ENCODE measurements at places on chromosomes 3 and 15.

- no peak for DNase-seq
Measured at GRCh38 chr3:42290966-42291714, 25.2 kb upstream of the CCK start.

DNA sequence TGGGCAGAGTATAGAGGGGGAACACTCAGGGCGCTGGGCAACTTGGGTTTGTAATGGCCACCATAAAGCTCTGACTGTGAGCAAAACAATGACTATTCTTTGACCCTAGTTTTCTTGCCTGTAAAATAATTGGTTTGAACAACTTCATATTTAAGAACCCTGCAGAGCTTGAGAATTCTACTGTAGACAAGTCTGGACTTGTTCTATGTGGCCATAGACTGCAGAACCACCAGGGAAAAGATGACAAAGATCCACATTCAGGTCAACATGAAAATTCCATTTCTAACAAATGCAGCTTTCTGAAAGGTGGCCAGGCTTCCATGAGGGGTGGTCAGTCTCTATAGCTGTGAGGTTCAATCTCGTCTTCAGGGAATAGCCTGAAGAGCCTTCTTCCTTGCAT is 239.4 kb upstream of the LRRN1 start:
- DNase-seq, result no peak

DNA sequence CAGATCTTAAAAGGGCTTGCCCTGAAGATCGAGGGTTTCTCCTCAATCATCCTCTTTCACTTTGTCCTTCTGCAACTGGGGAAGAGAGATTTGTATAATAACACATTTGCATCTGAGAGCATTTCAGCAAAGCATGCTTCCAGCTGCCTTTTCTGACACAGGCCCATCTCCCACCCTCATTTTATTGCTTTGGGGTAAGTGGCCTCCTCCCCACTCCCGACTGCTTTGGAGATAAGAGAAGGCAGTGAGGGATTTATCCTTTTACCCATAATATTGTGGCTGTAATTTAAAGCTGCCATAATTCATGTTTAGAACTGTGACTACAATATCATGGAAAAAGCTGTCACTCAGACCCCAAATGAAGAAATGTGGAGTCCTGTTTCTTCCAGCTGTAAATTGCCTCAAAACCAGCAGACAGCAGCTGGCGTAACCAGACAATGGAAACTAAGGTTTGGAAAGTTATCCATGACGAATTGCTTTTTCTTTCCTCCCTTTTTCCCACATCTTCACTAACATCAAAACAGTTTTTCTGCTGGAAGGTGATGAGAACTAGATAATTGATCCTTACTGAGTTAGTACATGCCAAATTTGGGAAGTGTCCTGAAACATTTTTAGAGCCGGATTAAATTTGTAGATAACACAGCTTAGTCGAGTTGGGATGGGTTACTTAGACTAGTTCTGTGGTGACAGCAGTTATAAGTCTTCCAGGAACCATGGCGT is 104.2 kb upstream of the PFN2 start:
- no peak for DNase-seq

GRCh38 chr15:80567721-80568157 is 127.4 kb upstream of the ABHD17C start:
- no peak for DNase-seq

- DNase-seq, result no peak
Measured at GRCh38 chr3:78260388-78260787, 1220.5 kb downstream of the ROBO2 start.

- DNase-seq, result no peak
Measured at GRCh38 chr15:59447367-59447766, 9.4 kb downstream of the FAM81A start.

GRCh38 chr15:101185770-101186169 is 66.1 kb downstream of the CHSY1 start:
- DNase-seq, result no peak

- no peak for DNase-seq
Measured at GRCh38 chr3:8113626-8114025, 388.0 kb upstream of the LMCD1 start.

DNA sequence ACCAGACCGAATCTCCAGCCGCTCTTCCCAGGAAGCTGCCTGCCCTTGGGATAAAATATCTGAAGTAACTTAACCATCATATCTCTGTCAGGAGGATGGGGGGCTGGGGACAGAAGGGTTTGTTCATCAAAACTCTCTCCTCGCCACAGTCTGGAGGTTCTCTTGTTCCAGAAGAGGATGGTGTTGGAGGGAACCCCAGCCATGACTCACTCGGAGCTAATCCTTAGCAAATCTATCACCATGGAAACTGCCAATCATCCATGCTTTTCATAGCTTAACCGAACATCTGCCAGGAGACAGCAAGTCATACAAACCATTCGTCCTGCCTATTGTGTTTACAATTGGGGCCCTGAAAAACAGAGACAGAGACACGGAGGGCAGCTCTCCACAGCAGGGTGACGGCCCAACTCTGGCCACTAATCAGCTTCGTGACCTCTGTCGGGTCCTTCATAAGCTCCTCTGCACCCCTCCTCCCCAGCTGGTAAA is 73.8 kb upstream of the HEG1 start:
- DNase-seq, result peak; percentile 57

GRCh38 chr15:52106641-52107040 is 5.9 kb downstream of the BCL2L10 start:
- no peak for DNase-seq

- peak; percentile 73 for DNase-seq
Measured at GRCh38 chr3:44554626-44555592, at the start of gene ZKSCAN7. ZKSCAN7 (plus strand) TSS chr3:44555193; CDS start chr3:44557048, 1,855 bp downstream.

GRCh38 chr3:186571644-186572013 is 1.1 kb downstream of the DNAJB11 start:
- DNase-seq, result no peak

- no peak for DNase-seq
Measured at GRCh38 chr3:169430707-169431404, 232.7 kb downstream of the MECOM start.

- no peak for DNase-seq
Measured at GRCh38 chr15:74406992-74407705, 26.6 kb downstream of the SEMA7A start.

DNA sequence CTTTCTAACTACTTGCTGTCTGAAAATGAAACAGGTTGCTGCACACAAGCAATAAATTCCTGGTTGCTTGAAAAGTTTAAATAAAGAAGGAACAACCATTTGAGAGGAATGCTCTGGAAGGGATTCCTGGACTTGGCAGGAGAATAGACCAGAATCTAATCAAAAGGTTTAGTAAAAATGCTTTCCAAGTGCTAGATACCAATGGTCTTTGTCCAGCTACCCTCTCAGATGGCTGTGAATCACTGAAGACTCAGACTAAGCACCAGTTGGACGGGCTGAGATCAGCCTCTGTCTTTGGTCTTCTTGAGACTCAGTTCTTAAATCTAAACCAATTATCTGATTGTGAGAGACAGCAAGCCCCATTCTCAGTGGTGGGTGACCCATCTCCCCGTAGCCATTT is 27.7 kb upstream of the LPP start:
- DNase-seq, result no peak

DNA sequence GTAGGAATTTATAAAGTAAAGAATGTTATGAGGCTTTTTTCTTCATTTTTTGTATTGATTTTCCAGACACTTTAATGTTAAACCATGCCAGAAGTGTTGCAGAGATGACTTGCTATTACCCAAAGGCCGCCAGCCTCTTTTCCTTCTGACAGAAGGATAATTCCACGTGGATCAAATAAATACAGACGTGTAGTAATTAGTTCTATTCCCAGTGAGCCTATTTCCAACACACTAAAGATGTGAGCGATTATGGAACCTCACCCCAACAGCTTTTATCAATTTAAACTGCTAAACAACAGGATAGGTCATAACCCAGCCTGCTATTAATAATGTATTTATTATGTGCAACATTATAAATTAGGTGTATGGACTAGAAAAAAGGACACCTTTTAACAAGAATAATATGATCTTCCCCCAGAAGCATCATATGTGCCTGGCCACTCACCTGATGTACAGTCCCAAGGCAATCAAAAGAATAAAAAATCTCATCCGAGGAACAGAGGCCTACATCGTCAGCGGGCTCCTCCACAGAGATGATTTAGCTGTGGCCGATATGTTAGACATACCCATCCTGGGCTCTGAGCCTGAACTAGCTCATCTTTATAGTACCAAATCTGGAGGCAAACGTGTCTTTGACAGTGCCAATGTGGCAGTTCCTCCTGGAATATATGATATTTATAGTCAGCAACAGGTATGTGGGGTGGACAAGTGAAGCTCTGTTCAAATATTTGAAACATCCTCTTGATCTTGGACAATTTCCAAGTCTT is 125.9 kb upstream of the C15orf61 start:
- no peak for DNase-seq

GRCh38 chr15:101088788-101089578 is 162.9 kb downstream of the CHSY1 start:
- DNase-seq, result peak; percentile 86

Data from left ventricle myocardium superior (tissue), 1 donor.